Activated CD4-positive, alpha-beta T cell treated with anti-CD3 and anti-CD28 coated beads, Interleukin-2, Interleukin-4, amounts not matched to agents 100 ng/mL and 50 ng/mL, durations not matched to agents 16 hours and 8 hours (primary cell): ENCODE measurements at places on chromosomes 3 and 15.

GRCh38 chr3:45965653-45966052 lies 22.4 kb downstream of the CXCR6 start:
- DNase-seq = no peak

- no peak for DNase-seq
Observed at GRCh38 chr3:183129243-183129642, 29.9 kb upstream of the MCCC1 start.

DNA sequence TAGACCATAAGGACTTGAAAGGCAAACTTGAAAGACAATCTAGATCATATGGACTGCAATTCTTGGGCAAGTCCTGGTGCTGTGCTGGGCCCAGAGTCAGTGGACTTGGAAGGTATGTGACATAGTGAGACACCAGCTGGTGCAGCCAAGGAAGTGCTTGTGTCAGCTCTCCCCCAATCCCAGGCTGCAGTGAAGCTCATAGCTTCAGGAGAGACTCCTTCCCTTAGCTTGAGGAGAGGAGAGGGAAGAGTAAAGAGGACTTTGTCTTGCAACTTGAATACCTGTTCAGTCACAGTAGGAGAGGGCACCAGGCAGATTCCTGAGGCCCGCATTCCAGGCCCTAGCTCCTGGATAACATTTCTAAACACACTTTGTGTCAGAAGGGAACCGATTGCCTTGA lies 127.4 kb upstream of the ZPLD1 start:
- no peak for DNase-seq

- peak; percentile 69 for DNase-seq
Observed at GRCh38 chr15:50257924-50258323, 7.6 kb downstream of the HDC start.

DNA sequence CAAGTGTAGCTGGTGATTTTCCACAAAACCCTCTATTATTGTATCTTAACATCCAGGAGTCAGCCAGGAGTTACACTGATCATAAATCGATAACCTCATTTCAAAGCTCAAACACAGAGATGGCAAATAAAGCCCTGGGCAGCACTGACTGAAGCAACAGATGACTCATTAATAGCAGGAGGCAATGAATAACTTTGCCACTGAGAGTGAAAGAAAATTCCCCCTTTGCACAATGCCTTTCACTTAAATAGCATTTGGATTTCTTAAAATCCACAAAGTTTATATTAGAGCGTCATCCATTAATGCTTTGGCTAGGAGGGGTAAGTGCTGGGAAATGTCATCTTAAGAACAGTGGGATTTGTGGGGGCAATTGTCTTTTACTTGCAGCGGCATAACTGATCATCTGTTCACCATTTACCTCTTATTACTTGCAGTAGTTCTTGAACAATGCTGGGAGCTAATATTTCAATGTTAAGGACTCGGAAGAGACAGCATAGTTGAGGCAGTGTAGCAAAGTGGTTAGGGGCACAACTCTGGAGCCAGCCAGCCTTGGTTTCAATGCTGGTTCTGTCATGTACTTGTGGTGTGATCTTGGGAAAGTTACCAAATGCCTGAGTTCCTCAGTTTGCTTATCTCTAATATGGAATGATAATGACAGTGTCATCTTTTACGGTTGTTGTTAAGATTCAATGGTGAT lies 630.4 kb upstream of the TBL1XR1 start:
- DNase-seq = no peak

DNA sequence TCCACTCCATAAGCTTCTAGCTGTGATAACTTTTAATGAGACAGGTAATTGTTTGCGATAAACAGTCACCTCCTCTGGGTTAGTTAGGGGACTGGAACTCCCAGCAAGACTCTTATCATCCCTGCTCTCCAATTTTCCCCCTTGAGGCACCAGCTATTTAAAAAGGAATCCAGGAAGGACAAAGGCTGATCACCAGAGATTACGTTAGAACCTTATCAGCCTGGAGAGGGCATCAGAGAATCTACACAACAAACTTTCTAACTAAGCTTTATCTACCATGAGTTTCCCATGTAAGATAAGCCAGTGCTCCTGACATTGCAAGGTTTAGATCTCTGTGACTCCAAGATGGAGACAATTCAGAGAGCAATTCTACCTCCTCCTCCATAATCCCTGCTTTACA lies 31.3 kb downstream of the GPR176 start:
- DNase-seq = no peak
